Renal pelvis (tissue), 12 donors: ENCODE measurements at places on chromosomes 12 and 14. TPM values are rescaled to one million over a fixed set of nuclear protein-coding genes. Genes with fewer than 3 reads are reported as not detected.

- DNase-seq, result no peak
Measured at GRCh38 chr12:120584343-120585149, 3.3 kb upstream of the POP5 start.

The SPTB gene
- polyA plus RNA-seq, result 18.8 TPM

- DNase-seq, result no peak
Measured at GRCh38 chr12:104460041-104460719, 3.4 kb downstream of the CHST11 start.

The ASPG gene
- polyA plus RNA-seq, result 25.4 TPM

- peak; percentile 66 for DNase-seq
Measured at GRCh38 chr12:95648990-95649791, 97.9 kb upstream of the USP44 start.

GRCh38 chr12:92544322-92544721, 158.5 kb upstream of the PLEKHG7 start:
- no peak for DNase-seq

DNA sequence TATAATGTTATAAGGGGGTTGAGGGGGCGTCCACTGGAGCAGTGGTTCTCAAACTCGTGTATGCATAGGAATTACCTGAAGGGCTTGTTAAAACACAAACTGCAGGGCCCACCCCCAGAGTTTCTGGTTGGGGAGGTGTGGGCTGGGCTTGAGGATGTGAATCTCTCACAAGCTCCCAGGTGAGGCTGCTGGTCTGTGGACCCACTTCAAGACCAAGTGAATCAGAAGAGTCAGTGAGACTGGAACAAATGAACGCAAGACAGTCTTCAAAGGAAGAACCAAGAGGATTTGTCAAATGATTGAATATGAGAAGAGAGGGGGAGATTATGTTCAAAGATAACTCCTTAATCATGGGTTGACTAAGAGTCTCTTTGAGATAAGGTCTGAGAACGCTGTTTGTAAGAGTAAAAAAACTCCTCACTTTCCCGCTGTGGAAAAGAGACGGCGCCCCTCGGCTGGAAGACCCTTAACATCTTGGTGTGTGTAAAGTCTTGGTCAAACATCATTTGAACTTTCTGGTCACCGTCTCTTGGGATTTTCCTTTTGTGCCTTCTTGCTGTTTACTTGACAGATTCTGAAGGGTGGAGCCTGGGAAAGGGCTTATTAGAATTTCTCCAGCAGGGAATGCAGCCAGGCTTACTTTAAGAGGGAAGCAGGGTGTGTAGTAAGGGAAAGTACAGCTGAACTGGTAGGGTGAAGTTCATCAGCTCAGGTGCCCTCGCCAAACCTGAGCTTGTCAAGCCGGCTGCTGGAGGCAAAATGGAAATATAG, 5.3 kb upstream of the FOXN3 start:
- no peak for DNase-seq

DNA sequence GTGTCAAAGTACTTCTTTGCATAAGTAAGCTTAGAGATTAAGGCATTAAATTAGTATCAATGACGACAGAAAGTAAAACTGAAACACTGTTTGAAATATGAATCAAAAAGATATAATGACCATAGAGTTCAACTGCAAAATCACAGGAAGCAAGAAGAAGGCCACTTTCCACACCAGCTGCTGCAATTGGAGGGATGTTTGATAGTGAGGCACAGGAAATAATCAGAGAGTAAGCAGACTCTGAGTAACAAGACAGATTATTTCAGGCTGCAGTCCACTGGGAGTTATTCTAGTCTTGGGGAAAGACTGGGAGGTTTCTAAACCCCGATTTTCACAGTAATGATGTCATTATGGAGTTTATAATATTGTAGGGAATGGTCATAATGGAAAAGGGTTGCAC, 12.9 kb downstream of the MDGA2 start:
- no peak for DNase-seq
